WTC11 (cell line): ENCODE measurements at places on chromosomes 16 and 17.
A peak's percentile ranks its signal among the peaks of the same experiment; 100 is the strongest.

GRCh38 chr17:22142091-22142490 is 449.8 kb downstream of the KCNJ18 start:
- no peak for DNase-seq

- peak; percentile 47 for DNase-seq
These were observed 867 bp upstream of the LIMD2 start for GRCh38 chr17:63700528-63701455.

GRCh38 chr17:18166894-18167293 is 16.7 kb upstream of the ALKBH5 start:
- DNase-seq, result no peak

GRCh38 chr17:74387365-74388218 is 20.3 kb downstream of the GPR142 start:
- no peak for DNase-seq

- DNase-seq, result no peak
These were observed 59.9 kb downstream of the WNT3 start for GRCh38 chr17:46758614-46759013.

DNA sequence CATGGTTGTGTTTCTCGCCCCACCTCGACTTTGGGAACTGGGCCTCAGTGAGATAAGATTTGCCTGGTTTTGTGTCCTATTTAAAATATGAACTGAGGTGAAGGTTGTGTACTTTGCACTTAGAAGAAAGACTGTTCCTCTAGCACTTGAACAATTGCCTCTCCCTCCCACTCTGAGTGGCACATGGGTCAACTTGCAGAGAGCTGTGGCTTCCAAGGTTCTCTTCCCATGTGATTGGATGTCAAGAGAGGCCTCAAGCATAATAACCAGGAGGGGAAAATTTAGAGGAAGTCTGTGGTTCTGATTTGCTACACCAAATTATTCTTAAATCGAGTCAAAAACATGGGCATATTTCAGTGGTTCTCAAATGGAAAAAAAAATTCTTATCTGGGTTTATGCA is 329.2 kb downstream of the HS3ST3B1 start:
- no peak for DNase-seq
